A549 treated with CORT108297 at 1 μM for 4 hours (cell line): ENCODE measurements at places on chromosomes 4 and X. TPM values are rescaled to one million over a fixed set of nuclear protein-coding genes. Genes with fewer than 3 reads are reported as not detected.

FIP1L1 gene
- 25.5 to 36.7 TPM (median 30.2 TPM) in 5 replicates for total RNA-seq

SYNPO2 gene
- total RNA-seq = 1.1 to 1.8 TPM (median 1.5 TPM) in 5 replicates

GYPA gene
- total RNA-seq = not detected in 5 replicates

PLAC1 gene
- total RNA-seq = 0.25 to 0.80 TPM (median 0.53 TPM) in 5 replicates

GNRHR gene
- not detected in 5 replicates for total RNA-seq

TRPC5OS gene
- total RNA-seq = not detected in 5 replicates

XAGE1B gene
- 189 to 283 TPM (median 211 TPM) in 5 replicates for total RNA-seq

C4orf50 gene
- total RNA-seq = not detected in 5 replicates

RXFP1 gene
- not detected in 5 replicates for total RNA-seq

SLC30A9 gene
- 20.6 to 38.9 TPM (median 26.5 TPM) in 5 replicates for total RNA-seq

CT45A10 gene
- total RNA-seq = 0.13 to 0.38 TPM (median 0.32 TPM) in 4 of 5 replicates, not detected in the other

P2RY4 gene
- not detected in 5 replicates for total RNA-seq

AVPR2 gene
- total RNA-seq = 0.06 to 0.17 TPM (median 0.15 TPM) in 4 of 5 replicates, not detected in the other

KLHL4 gene
- total RNA-seq = 3.1 to 4.1 TPM (median 3.6 TPM) in 5 replicates

GPAT3 gene
- total RNA-seq = 37.1 to 44.8 TPM (median 41.4 TPM) in 5 replicates

IL2 gene
- not detected in 5 replicates for total RNA-seq

ADH1B gene
- total RNA-seq = not detected in 5 replicates

ATP1B4 gene
- not detected in 5 replicates for total RNA-seq

RAB9A gene
- 31.6 to 38.1 TPM (median 33.5 TPM) in 5 replicates for total RNA-seq

TRAM1L1 gene
- total RNA-seq = 0.47 to 0.89 TPM (median 0.55 TPM) in 5 replicates

IQCM gene
- not detected in 5 replicates for total RNA-seq

TSPAN7 gene
- 2.6 to 3.2 TPM (median 2.9 TPM) in 5 replicates for total RNA-seq

NXF2 gene
- total RNA-seq = not detected in 5 replicates

C4orf36 gene
- 0.88 to 1.6 TPM (median 1.4 TPM) in 5 replicates for total RNA-seq

GLOD5 gene
- total RNA-seq = not detected in 5 replicates

PHKA1 gene
- total RNA-seq = 19.6 to 26.4 TPM (median 24.5 TPM) in 5 replicates

TACR3 gene
- total RNA-seq = not detected in 5 replicates

VEGFC gene
- 14.7 to 17.1 TPM (median 15.2 TPM) in 5 replicates for total RNA-seq

SSX2B gene
- not detected in 5 replicates for total RNA-seq

TMPRSS11F gene
- not detected in 5 replicates for total RNA-seq

SERTM2 gene
- total RNA-seq = not detected in 5 replicates

NPY1R gene
- 0.07 to 0.17 TPM (median 0.09 TPM) in 5 replicates for total RNA-seq

DSPP gene
- total RNA-seq = not detected in 5 replicates

ZNF718 gene
- 0.40 to 0.61 TPM (median 0.58 TPM) in 5 replicates for total RNA-seq

PPEF1 gene
- total RNA-seq = 0.78 to 1.7 TPM (median 1.1 TPM) in 5 replicates

TENM3 gene
- total RNA-seq = 1.0 to 1.8 TPM (median 1.5 TPM) in 5 replicates

GATA1 gene
- total RNA-seq = not detected in 5 replicates

ATOH1 gene
- not detected in 5 replicates for total RNA-seq

FGG gene
- total RNA-seq = 4.4 to 7.2 TPM (median 4.8 TPM) in 5 replicates

PNMA6A gene
- total RNA-seq = 3.6 to 5.8 TPM (median 5.1 TPM) in 5 replicates

GPR173 gene
- total RNA-seq = not detected in 5 replicates
